Activated T-helper 1 cell treated with anti-CD3 and anti-CD28 coated beads, Interleukin-12 subunit alpha, Interleukin-12 subunit beta, Interleukin-2, Interleukin-4 antibody, amounts not matched to agents 30 ng/mL and 10 ng/mL and 1 ng/mL, durations not matched to agents 14 hours and 24 hours and 36 hours (primary cell): ENCODE measurements at places on chromosomes 7 and 10. TPM values are rescaled to one million over a fixed set of nuclear protein-coding genes. Genes with fewer than 3 reads are reported as not detected.

DNA sequence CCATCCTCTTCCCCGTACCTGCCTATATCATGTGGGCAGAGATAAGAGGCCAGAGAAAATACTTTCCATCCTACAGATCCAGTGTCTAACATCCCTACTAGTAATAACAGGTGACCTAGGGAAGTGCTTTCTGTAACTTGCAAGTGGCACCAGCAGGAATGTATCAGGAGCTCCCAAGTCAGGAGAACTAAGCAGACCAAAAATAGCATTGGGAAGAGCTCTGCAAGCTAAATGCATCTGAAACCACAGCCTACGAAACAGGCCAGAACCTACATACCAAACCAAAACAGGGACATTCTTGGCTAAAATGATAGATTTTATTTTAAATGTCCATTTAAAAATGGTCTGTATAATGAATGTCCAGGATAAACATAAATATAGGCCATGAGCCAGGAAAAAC, 680.8 kb downstream of the PHTF2 start:
- no peak overlapping the region for H3K4me3 ChIP-seq
- DNase-seq, result no peak
- H3K27ac ChIP-seq, result no peak overlapping the region
- H3K4me1 ChIP-seq, result no peaks in the 10 kb centered on the region

DNA sequence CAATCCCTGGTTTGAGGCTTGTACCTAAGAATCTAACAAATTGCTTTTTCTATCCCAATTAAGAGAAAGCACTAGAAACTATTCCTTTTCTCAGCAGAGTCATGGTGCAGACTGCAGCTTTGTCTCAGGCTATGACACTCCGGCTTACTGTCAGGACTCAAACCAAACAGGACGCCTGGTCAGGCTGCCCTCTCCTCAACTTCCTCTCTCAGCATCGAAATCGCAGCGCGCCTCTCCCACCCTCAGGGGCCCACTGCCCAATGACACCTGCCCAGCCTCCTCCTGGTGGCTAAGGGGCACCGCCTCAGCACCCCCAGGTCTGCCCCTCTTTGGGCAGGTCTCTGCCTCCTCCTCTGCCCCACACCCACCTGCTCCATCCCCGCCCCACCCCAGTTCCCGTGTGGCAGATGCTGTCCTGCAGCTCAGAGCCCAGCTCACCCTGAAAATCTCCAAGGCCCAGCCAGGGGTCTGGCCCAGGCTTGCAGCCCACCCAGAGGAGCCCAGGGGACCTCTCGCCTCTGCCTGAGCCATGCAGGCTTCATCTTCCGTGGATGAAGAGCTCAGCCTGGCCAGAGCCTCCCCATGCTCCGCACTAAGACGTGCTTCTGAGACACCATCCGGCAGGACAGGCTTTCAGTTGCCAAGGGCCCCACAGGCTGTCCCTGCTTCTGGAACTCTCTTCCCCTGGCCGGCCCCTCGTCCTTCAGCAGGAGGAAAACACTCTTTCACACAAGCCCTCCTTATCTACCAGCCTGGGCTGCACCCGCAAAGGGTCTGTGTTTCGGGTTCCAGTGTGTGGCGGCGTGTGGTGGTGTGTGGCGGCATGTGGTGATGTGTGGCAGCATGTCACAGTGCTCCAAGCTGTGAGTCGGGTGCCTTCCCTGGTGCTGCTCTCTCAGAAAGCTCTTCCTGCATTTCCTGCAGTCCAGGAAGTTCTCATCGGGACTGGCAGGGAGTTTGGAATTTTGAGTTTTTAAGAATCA, 16.4 kb upstream of the PTPRN2 start:
- no peaks in the 10 kb centered on the region for H3K27me3 ChIP-seq
- no peak overlapping the region for H3K27ac ChIP-seq
- no peak overlapping the region for H3K4me3 ChIP-seq
- H3K4me1 ChIP-seq, result no peaks in the 10 kb centered on the region
- DNase-seq, result no peak

- H3K4me1 ChIP-seq, result no peaks in the 10 kb centered on the region
- DNase-seq, result no peak
- H3K27ac ChIP-seq, result no peak overlapping the region
- H3K27me3 ChIP-seq, result peaks cover 10% of the 10 kb centered on the region
Observed at GRCh38 chr7:130151591-130152492, 53.4 kb downstream of the TMEM209 start.

The GNGT1 gene
- not detected in 2 replicates for total RNA-seq

The FOXI2 gene
- total RNA-seq, result not detected in 2 replicates

The IFIT3 gene
- 0.83 and 0.91 TPM in 2 replicates for total RNA-seq

The CNTNAP2 gene
- not detected in 2 replicates for total RNA-seq
